Globus pallidus (tissue), 1 donor: ENCODE measurements at places on chromosomes 2 and 18.

GRCh38 chr2:194105358-194105757 lies 1551.7 kb upstream of the SLC39A10 start:
- DNase-seq = no peak

- DNase-seq = no peak
Observed at GRCh38 chr2:1246991-1247390, 166.3 kb upstream of the TPO start.

- no peak for DNase-seq
Observed at GRCh38 chr2:233273120-233273519, 21.6 kb downstream of the ATG16L1 start.

DNA sequence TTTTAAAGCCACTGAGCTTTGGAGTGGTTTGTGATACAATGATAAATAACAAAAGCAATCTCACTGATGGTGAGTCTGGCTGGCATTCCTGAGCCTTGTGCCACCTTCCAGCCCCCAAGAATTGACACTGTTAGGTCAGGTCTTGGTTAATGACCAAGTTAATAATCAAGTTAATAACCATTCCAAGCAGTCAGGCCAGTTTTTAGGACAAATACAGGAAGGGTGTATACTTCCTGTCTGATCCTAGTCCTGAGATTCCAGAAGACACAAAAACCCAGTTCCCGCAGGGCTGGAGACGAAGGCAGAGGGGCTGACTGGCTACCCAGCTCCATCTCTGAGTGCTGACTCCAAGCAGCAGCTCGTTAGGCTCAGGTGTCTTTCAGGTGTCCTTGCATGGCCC lies 74.6 kb upstream of the LAPTM4A start:
- DNase-seq = no peak

GRCh38 chr2:149009576-149010461 lies 28.7 kb upstream of the LYPD6B start:
- no peak for DNase-seq

GRCh38 chr2:231464576-231465540 lies 574 bp upstream of the NCL start:
- DNase-seq = peak; percentile 97

GRCh38 chr2:118738524-118739308 lies 108.7 kb downstream of the EN1 start:
- no peak for DNase-seq

- no peak for DNase-seq
Observed at GRCh38 chr2:33581872-33582271, 17.2 kb downstream of the FAM98A start.

DNA sequence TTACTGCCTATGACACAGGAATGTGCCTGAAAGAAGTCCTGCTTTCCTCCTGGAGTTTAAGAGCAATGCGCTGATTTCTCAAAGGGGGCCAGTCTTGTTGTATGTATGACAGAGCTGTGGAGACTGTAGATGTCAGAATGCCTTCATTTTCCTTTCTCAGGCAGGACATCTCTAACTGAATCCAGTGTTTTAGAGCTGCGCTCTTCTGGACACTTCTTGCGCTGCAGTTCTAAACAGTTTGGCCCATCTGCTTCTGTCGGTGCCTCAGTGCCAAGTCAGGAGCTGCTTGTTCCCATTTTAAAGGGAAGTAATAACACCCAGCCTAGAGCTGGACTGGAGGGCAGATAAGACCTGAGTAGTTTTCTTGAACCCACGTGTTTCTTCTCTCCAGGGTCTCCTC lies 91.4 kb downstream of the ESCO1 start:
- no peak for DNase-seq

DNA sequence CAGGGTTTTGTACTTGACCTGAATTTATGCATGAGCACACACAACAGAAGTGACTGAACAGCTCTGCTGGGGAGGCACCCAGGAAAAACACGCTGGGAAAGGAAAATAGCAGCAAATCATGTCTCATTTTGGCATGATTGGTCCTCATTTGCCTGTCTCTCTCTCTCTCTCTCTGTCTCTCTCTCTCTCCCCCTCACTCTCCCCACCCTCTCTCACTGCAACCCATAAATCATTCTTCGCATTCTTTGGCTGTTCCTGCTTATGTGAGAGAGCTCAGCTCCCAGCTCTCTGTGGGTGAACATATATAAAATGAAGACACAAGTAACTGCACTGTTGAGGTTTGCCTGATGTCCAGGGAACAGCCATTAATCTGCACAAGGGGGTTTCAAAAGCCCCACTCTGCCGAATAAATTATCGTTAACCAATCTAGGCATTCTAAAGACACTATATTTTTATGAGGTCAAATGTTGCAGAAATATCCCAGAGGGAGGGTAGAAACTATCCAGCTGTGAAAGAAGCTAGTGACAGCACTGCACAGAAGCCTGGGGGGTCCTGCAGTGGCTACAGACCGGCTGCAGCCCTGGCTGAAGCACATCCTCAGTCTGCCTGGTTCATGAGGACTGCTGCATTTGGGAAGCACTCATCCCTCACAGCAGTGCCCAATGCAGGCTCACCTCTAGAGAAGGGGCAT lies 260.3 kb downstream of the AFF3 start:
- DNase-seq = no peak

DNA sequence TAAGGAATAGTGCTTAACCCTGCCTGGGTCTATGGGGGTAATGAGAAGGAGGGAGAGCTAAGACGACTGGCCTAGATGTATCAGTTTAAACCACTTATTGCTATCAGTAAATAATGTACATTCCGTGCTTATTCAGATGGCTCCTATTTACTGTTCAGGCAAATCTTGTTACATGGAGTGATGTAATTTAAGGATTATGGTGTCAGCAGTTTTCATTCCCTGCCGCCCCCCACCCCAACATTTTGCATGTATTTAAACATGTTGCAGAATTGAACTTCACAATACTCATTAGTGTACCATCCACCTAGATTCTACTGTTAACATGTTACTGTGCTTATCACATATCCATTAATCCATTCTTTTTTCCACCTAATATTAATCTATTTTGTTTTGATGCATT lies 11.7 kb downstream of the AGPS start:
- no peak for DNase-seq

GRCh38 chr2:100614455-100615000 lies 51.7 kb downstream of the PDCL3 start:
- DNase-seq = no peak

- DNase-seq = no peak
Observed at GRCh38 chr2:216070195-216070594, 11.4 kb downstream of the PECR start.

- DNase-seq = no peak
Observed at GRCh38 chr2:115161081-115161770, 718.8 kb downstream of the DPP10 start.

DNA sequence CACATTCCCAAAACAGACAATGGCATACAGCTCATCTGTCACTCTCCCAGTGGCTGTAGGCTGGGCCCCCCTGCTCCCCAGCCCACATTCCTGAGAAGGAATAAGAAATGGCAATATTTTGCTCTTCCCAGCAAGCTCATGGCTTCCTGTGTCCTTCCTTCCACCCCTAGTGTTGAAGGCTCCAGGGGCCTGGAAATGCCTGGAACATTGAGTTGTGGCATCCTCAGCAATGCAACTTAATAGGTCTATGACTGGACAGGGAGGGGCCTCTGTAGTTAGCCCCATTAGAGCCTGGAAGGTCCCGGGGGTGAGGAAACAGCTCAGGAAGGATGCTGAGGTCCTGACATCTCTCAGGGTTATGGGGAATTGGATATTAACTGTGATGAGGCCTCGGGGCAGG lies 3.3 kb downstream of the KIF3C start:
- DNase-seq = no peak
